ENCODE measurements at places on chromosomes 5 and 9.

- DNase-seq, result no peak
These were observed 53.3 kb upstream of the LMNB1 start for GRCh38 chr5:126723643-126724042.

GRCh38 chr9:120386390-120387131 is 193.4 kb downstream of the CDK5RAP2 start:
- DNase-seq, result no peak

DNA sequence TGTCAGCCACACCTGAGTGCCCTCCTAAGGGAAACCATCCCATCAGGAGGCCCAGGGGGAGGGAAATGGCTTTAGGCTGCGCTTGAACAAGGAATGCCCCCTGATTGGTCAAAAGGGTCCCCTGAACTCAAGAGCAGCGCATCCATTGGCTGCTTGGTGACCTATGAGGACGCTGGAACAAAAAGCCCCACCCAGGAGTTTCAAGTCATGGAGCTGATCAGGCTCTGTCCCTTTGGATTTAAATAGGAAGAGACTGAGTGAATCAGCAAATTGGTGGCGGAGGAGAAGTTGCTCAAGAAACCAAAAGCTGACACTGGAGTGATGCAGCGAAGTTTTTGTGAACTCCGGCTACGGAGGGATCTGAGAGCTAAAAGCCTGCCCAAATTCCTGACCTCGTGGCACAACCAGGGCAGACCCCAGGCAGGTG is 66.7 kb downstream of the SMIM23 start:
- DNase-seq, result peak; percentile 46

DNA sequence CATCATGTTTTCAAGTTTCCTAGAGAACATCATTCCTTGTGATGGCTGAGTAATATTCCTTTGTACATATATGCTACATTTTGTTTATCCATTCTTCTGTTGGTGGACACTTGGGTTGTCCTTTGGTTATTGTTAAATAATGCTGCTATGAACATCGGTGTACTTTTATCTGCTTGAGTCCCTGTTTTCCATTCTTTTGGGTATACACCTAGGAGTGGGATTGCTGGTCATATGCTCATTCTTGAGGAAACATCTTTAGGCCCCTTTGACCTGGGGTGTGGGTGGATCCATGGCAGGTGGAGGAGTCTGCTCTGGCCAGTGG is 25.3 kb downstream of the GALNT12 start:
- DNase-seq, result no peak

DNA sequence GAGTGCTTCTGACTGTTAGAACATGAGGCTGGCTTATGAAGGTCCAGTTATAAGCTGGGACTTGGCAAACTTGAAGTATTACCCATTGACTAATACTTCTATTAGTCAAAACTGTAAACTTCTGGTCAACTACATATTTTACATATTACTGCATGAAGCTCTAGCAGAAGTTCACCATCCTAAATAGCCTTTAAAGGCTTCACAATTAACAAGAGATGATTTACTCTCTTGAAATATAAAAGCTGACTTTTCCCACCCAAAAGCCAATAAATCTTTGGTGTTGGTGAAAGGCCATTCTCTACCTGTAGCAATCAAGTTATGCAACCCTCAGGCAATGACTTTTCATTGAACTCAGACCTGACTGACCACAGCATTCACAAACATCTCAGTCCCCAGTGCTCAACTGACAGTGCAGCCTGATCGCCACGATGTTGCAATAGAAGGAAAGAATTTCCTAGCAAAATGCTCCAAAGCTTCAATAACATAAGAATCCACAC is 345.6 kb downstream of the EBF1 start:
- no peak for DNase-seq

DNA sequence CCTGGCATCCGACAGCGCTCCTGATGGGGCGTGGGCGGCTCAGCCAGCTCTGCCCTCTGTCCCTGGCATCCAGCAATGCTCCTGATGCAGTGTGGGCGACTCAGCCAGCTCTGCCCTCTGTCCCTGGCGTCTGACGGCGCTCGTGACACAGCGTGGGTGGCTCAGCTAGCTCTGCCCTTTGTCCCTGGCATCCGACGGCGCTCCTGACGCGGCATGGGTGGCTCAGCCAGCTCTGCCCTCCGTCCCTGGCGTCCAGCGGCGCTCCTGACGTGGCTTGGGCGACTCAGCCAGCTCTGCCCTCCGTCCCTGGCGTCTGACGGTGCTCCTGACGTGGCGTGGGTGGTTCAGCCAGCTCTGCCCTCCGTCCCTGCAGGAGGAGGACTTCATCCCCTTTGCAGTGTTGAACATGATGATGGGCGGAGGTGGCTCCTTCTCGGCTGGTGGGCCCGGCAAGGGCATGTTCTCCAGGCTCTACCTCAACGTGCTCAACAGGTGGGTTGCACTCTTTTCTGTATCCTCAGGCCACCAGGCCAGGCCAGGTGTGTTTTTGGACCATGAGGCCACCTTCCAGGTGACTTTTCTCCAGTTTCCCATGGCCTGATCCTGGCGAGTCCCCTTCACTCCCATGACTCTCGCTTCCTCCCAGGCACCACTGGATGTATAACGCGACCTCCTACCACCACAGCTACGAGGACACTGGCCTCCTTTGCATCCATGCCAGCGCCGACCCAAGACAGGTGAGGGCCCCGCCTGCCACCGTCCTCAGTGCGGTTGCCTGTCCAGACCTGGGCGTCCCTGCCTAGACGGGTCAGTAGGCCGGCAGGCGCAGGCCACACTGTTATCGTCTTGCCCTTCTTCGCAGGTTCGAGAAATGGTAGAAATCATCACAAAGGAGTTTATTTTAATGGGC is 8.0 kb downstream of the PMPCA start:
- DNase-seq, result no peak

GRCh38 chr5:60260658-60261057 is 367.1 kb upstream of the PDE4D start:
- no peak for DNase-seq

- no peak for DNase-seq
These were observed 3.2 kb downstream of the COMMD10 start for GRCh38 chr5:116088062-116088461.

DNA sequence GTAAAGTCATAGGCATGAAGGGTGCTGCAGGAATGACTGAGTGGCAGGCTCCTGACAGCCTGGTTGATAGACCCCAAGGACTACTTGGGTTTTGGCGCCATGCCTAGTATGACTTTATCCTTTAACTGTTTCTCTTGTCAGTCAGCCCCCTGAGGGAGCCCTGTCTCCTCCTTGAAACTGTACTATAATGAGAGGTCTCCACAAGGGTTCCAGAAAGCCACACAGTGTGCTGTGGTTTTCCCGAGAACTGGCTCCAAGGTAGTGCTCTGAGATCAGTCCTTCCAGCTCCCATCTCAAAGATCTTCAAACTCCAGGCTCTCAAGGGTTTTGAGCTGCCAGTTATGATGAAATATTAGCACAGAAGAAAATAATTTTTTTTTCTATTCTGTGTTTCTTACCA is 26.7 kb upstream of the TNC start:
- no peak for DNase-seq

- DNase-seq, result no peak
These were observed 58.7 kb upstream of the RGMB start for GRCh38 chr5:98714710-98715288.

- DNase-seq, result no peak
These were observed 147.6 kb downstream of the COL23A1 start for GRCh38 chr5:178442405-178443257.

- no peak for DNase-seq
These were observed 480.9 kb downstream of the CDK5RAP2 start for GRCh38 chr9:120099065-120099464.

GRCh38 chr5:56522169-56522568 is 289.0 kb upstream of the ANKRD55 start:
- DNase-seq, result no peak

GRCh38 chr5:65034813-65035209 is 266.1 kb downstream of the CWC27 start:
- peak; percentile 66 for DNase-seq

DNA sequence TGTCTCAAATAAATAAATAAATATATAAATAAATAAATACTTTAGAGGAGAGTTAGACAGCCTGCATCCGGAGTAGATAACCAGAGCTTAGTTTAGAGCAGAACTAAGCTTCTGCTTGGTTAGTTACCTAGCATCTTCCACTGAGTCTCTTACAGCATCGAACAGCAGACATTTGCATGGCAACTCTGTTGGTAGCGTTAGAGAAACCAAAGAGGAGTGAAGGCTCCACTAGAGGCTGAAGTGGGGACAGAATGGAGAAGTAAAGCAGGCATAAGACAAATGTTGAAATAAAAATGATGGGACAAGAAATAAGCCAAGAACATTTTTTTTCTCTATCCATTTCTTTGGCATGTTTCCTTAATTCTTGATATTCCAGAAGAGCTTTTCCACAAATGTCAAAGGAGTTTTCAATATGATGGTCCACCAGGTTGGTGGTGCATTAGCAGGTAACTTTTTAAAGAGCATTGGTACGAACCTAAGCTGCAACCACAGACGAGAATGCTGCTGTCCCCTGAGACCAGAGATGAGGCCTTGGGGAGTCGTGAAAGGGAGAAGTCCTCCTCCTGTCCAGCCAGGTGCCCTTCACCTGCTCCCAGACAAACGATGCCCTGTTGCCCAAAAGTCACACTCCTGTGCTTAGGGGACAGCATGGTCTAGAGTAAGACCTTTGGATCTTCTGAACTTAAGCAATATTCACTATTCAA is 438.3 kb downstream of the DIRAS2 start:
- no peak for DNase-seq

GRCh38 chr9:73780916-73781315 is 629.3 kb downstream of the ANXA1 start:
- DNase-seq, result no peak

DNA sequence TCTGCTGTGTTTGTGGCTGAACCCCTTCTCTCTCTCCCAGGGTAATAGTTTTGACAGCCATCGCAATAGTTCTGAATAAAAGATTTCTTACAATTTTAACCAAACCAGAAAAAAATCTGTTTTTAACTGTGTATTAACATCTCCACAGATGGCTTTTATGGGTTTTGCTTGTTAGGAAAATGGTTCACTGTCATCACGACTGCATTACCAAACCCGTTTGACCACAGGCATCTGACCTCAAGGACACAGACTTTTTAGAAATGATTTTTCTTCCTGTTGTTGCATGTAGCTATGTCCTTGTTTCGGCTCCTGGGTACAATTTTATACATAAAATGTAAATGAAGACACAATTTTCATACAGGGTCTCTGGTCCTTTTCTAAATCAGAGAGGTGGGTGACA is 316.1 kb downstream of the IRX1 start:
- no peak for DNase-seq

GRCh38 chr9:3660936-3661335 is 135.1 kb upstream of the RFX3 start:
- no peak for DNase-seq

- peak; percentile 81 for DNase-seq
These were observed 98.8 kb downstream of the LHX2 start for GRCh38 chr9:124110307-124110915.

DNA sequence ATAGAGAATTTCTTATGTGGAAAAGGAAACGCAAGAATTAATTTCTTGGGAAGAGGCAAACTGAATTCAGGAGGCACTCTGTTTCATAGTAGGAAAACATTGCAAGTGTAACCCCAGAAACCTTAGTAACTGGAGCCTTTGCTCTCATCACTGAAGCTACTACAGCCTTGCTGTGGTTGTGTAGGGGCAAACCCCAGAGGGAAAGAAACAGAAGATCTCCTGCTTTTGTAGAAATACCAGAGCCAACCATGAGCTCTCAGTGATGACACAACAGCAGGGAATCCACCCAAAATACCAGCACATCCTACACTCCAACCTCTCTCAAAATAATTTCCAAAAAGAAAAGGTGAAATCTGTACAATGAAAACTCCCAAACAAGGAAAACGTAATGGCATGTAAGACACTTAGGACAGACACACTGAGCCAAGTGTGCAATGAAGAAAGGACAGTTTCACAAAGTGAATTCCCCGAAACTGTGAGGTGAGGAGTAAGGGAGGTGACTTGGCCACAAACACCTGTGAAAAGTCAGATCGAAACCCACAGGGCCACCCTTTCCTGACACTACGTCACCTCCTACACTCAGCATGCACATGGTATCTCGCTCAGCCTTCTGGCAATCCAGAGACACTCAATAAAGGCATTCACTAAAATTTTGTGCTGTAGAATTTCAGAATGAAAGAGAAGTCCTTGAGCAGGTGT is 8.5 kb upstream of the ACSL6 start:
- no peak for DNase-seq

DNA sequence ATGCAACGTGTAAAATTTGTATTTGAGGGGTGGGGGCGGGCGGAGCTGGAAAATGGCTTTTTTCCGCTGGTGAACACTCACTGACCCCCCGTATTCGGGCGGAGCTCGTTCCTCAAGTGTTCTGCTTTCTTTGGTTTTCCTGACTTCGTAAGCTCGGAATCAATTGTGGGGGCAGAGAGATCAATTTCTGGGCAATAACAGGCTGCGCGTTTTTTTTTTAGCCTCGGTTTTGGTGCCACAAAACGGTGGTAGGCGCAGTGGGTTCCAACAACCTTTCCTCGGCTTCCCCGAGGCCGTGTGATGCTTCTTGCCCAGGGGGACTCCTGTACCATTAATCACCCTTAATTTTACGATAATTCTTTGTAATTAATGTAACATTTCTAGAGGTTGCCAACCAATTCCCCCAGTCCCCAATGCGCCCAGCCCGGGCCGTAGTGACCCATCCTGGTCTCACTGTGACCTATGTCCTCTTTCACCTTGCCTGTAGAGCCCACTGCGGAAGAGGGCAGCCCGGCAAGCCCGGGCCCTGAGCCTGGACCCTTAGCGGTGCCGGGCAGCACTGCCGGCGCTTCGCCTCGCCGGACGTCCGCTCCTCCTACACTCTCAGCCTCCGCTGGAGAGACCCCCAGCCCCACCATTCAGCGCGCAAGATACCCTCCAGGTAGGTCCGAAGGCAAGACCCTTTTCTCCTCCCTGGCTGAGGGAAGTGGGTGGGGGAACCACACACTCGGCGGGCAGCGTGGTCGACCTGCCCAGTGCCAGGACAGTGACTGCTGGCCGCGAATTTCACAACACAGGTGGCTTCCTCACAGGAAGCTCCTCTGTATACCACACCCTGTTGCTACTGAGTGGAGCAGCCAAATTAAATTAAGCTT is 3.7 kb downstream of the NR4A3 start:
- DNase-seq, result peak; percentile 55

GRCh38 chr5:173490681-173491080 is 125.8 kb downstream of the BOD1 start:
- DNase-seq, result no peak

- no peak for DNase-seq
These were observed 183.2 kb upstream of the DAB2 start for GRCh38 chr5:39608024-39608423.

Data from ELF-1 (cell line).